ENCODE measurements at places on chromosomes 1 and 21. TPM values are rescaled to one million over a fixed set of nuclear protein-coding genes. Genes with fewer than 3 reads are reported as not detected.

The ST6GALNAC5 gene
- 0.83 TPM for total RNA-seq

GRCh38 chr1:145918992-145919939, 749 bp upstream of the PEX11B start:
- DNase-seq: peak; percentile 81

GRCh38 chr1:185156288-185156853, 382 bp downstream of the TRMT1L start:
- DNase-seq: no peak

DNA sequence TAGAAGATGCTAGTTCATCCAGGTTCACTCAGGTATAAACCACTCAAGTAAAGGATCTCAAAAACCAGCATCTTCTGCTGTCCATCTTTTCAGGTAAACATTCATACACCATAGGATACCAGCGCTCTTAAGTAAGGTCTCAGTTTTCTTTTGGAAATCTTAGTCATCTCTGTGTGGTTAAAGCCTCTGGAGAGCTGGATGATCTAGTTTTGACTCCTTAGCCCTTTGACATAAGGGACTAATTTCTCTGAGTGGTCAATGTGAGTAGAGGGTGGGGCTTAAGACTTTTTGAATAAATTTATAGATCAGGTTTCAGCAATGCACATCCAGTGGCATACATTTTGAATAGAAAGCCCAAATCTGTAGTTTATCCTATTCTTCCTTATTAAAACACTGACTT, 92.3 kb downstream of the CTH start:
- no peak for DNase-seq

DNA sequence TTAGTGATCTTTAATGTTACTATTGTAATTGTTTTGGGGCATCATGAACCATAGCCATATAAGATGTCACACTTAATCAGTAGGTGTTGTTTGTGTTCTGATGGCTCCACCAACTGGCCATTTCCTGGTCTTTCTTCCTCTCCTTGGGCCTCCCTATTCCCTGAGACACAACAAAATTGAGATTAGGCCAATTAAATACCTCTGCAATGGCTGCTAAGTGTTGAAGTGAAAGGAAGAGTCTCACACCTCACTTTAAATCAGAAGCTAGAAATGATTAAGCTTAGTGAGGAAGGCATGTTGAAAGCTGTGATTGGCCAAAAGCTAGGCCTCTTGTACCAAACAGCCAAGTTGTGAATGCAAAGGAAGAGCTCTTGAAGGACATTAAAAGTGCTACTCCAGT, 30.7 kb downstream of the PPP2R5A start:
- peak; percentile 11 for DNase-seq

GRCh38 chr1:98323906-98324358, 337.6 kb upstream of the SNX7 start:
- no peak for DNase-seq
